Activated CD4-positive, alpha-beta T cell treated with anti-CD3 and anti-CD28 coated beads, Interleukin-2, amount 50 U/mL, for 1 hour (primary cell): ENCODE measurements at places on chromosomes 2 and 18.

- no peak for DNase-seq
These were observed 976.0 kb downstream of the DCDC2C start for GRCh38 chr2:4679391-4679790.

DNA sequence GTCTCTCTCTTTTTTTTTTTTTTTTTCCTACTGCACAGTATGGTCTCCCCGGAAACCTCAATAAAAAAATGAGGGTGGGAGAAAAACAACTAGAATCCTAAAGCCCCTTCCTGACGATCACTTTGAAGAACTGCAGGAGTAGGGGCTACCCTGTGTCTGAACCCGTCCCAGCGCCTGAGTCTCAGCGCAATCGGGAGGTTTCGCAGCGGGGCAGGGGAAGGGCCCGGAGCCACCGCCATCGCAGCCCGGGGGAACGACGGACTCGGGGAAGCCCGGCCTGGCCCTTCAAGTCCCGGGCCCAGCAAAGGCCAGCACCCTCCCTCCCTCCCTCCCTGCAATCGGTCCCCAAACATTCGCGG is 411 bp downstream of the NARS1 start:
- no peak for DNase-seq

GRCh38 chr2:130393318-130393910 is 37.6 kb downstream of the PTPN18 start:
- no peak for DNase-seq

- no peak for DNase-seq
These were observed 22.7 kb downstream of the CYP20A1 start for GRCh38 chr2:203261326-203262159.

- DNase-seq: no peak
These were observed 169.2 kb downstream of the TRIM43 start for GRCh38 chr2:95760806-95761525.

DNA sequence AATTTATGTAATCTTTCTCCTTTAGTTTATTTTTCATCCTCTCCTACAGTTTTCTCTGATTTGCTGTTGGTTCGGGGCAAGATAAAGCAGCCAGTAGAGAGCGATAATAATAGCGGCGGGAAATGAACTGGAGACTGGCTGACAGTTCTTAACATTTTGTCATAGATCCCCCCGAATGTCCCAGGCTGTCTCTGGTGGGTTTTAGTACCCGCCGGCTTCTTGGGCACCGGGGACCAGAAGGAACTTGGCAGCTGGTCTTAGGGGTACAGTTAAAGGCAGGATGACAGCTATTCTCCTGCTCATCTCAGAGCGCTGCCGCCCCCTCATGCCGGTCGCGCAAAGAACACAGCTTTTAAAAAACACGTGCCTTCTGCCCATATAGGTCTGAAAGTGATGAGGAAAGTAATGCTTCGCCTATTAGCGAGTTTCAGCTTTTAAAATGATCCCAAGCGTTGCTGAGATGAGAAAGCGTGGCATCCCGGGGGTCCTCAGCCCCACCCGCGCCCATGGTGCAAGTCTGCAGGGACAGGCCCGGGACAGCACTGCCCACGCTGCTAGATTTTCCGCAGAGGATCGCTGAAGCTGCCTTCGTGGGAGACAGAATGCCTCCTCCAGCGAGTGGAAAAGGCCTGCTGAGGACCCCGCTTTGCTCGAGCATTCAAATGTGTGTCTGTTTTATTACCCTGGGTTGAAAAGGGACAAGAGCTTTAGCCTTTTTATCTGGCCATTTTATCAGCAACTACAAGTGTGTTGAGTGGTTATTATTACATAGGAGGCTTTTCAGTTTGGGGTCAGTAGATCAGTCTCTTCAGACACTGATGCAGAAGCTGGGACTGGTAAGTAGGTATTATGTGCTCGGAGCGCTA is 3.8 kb downstream of the ONECUT2 start:
- DNase-seq: no peak

GRCh38 chr2:20451341-20451740 is 4.5 kb downstream of the RHOB start:
- no peak for DNase-seq
